Fibroblast of lung (primary cell): ENCODE measurements at places on chromosomes 13 and 19. TPM values are rescaled to one million over a fixed set of nuclear protein-coding genes. Genes with fewer than 3 reads are reported as not detected.

PRR12 gene
- total RNA-seq = 1.0 and 2.1 TPM in 2 replicates

GEMIN7 gene
- 12.3 and 15.7 TPM in 2 replicates for total RNA-seq

SYNGR4 gene
- total RNA-seq = not detected in 2 replicates

B3GNT3 gene
- total RNA-seq = not detected in 2 replicates

ZNF835 gene
- 3.3 and 3.6 TPM in 2 replicates for total RNA-seq

LRG1 gene
- total RNA-seq = not detected in 2 replicates

CCNE1 gene
- total RNA-seq = 3.9 and 4.8 TPM in 2 replicates

SIGLEC11 gene
- not detected in 2 replicates for total RNA-seq

STOML3 gene
- not detected in 2 replicates for total RNA-seq

SH2D3A gene
- total RNA-seq = not detected in 2 replicates

CEACAM4 gene
- total RNA-seq = not detected in 2 replicates

ERICH4 gene
- not detected in 2 replicates for total RNA-seq

SHISA2 gene
- under 0.01 TPM in 2 replicates for total RNA-seq

SCN1B gene
- total RNA-seq = 14.1 and 14.5 TPM in 2 replicates

NLRP11 gene
- under 0.01 TPM in 2 replicates for total RNA-seq

YJEFN3 gene
- 0.50 and 0.51 TPM in 2 replicates for total RNA-seq

ZNF790 gene
- total RNA-seq = 9.1 and 9.2 TPM in 2 replicates

ZNF578 gene
- total RNA-seq = 5.1 and 9.6 TPM in 2 replicates

CEACAM16 gene
- total RNA-seq = under 0.01 TPM in 1 of 2 replicates, not detected in the other

ZNF568 gene
- total RNA-seq = 20.8 and 33.2 TPM in 2 replicates

CEACAM20 gene
- not detected in 2 replicates for total RNA-seq

CCL25 gene
- total RNA-seq = not detected in 2 replicates

TFPT gene
- total RNA-seq = 16.7 and 19.2 TPM in 2 replicates

ZNF724 gene
- total RNA-seq = 1.3 and 3.3 TPM in 2 replicates

NOTCH3 gene
- total RNA-seq = 18.2 and 26.4 TPM in 2 replicates

MEDAG gene
- 11.2 and 47.0 TPM in 2 replicates for total RNA-seq

IL11 gene
- total RNA-seq = 0.66 and 1.0 TPM in 2 replicates

CDX2 gene
- not detected in 2 replicates for total RNA-seq

ZNF587B gene
- total RNA-seq = 12.1 and 12.4 TPM in 2 replicates

ZNF850 gene
- 1.2 and 1.8 TPM in 2 replicates for total RNA-seq

ZIC2 gene
- total RNA-seq = not detected in 2 replicates

PSG3 gene
- not detected in 2 replicates for total RNA-seq

GNA15 gene
- total RNA-seq = not detected in 2 replicates

PCDH9 gene
- total RNA-seq = 0.26 and 0.50 TPM in 2 replicates

LRRC4B gene
- 0.17 and 0.26 TPM in 2 replicates for total RNA-seq

IL12RB1 gene
- total RNA-seq = under 0.01 and 0.50 TPM in 2 replicates

KRTDAP gene
- not detected in 2 replicates for total RNA-seq

HAUS8 gene
- total RNA-seq = 2.0 and 2.1 TPM in 2 replicates

OR7C1 gene
- total RNA-seq = not detected in 2 replicates

CYP2F1 gene
- total RNA-seq = not detected in 2 replicates

MBD3L1 gene
- not detected in 2 replicates for total RNA-seq

ZNF738 gene
- total RNA-seq = 2.1 and 3.8 TPM in 2 replicates

CHAF1A gene
- total RNA-seq = 3.9 and 5.9 TPM in 2 replicates

PROSER3 gene
- total RNA-seq = 2.6 and 3.8 TPM in 2 replicates

SF3A2 gene
- total RNA-seq = 23.1 and 31.5 TPM in 2 replicates

HSH2D gene
- total RNA-seq = not detected in 2 replicates

USE1 gene
- total RNA-seq = 23.8 and 26.5 TPM in 2 replicates

PGLYRP2 gene
- not detected in 2 replicates for total RNA-seq

TUBA3C gene
- total RNA-seq = not detected in 2 replicates

KLF2 gene
- total RNA-seq = 3.3 and 19.2 TPM in 2 replicates

CGB3 gene
- not detected in 2 replicates for total RNA-seq

ZNF524 gene
- 13.4 and 16.8 TPM in 2 replicates for total RNA-seq

CILP2 gene
- 0.51 and 0.66 TPM in 2 replicates for total RNA-seq

TGFB1 gene
- total RNA-seq = 6.7 and 14.4 TPM in 2 replicates

SIGLEC9 gene
- not detected in 2 replicates for total RNA-seq

PSG11 gene
- not detected in 2 replicates for total RNA-seq

GZMM gene
- total RNA-seq = 0.17 TPM in 1 of 2 replicates, not detected in the other

ZNF563 gene
- total RNA-seq = 3.1 and 5.3 TPM in 2 replicates
